ENCODE measurements at places on chromosomes 13 and 19.

- no peak for DNase-seq
These were observed 125.0 kb downstream of the IER2 start for GRCh38 chr19:13275016-13275722.

- no peak for DNase-seq
These were observed 26.5 kb downstream of the FPR3 start for GRCh38 chr19:51821456-51821855.

DNA sequence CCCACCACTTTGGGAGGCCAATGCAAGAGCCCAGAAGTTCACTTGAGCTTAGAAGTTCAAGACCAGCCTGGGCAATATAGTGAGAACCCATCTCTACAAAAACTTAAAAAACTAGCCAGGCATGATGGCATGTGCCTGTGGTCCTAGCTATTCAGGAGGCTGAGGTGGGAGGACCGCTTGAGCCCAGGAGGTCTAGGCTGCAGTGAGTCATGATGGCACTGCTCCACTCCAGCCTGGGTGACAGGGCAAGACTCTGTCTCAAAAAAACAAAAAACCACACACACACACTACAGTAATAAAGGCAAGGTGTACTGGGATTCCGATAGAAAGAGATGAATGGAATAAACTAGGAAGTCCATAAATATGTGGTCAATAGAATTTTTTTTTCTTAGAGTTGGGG lies 35.6 kb downstream of the CYP2F1 start:
- no peak for DNase-seq

DNA sequence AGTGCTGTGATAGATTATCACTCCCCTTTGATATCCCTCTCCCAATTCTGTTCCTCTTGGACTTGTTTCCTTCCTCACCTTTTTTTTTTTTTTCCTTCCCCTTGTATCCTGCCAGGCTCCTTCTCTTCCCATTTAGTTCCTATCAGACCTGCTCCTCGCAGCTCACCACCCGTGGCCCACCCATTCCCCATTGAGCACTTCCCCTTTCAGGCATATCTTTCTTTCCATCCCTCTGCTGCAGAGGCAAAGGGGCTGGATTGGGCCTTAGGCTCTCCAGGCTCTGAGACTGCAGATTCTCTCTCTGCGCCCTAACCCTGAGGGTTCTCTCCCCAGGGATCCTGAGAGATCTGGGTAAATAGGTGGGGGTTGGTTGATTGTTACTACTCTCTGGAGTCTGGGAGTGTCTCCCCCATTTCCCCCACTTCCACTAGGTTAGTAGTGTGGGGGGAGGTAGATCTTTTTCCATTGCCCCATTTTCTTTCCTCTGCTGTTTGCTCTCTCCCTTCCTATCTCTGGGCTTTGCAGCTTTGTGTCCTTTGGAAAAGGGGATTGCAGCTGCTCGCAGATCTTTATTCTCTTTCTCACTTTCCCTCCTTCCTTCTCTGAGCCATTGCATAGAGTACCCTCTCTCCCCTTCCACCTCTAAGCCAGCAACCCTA lies 2.3 kb downstream of the ARHGAP35 start:
- no peak for DNase-seq

DNA sequence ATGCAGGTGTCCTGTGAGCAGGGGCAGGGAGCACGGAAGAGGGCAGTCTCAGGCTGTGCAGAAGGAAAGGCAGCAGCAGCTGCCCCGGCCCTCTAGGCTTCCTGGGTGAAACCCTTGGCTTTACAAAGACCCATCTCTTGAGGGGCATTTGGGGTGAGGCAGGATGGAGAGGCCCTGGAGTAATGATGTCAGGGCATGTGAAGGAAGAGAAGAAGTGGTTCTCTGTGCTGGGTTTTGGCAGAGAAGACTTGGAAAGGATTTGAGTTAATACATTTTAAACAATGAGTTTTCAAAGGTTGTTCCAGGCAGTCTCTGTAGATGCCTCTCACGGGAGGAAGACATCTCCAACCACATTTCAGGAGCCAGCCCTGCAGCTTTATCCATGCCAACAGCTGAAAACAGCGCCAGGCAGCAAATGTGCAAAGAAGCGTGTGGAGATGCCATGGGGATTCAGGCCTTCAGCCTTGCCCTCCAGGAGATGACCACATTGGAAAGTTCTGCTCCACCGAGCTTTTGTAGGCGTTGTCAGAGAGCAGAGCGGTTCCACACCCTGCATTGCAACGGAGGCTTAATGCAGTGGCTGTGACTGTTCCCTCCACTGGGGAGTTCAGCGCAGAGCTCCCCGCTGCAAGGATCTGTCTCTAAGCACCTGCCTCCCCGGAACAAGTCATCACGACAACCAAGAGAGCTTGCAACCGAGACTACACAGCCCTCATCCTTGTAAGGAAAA lies 322.8 kb downstream of the UQCRFS1 start:
- no peak for DNase-seq

DNA sequence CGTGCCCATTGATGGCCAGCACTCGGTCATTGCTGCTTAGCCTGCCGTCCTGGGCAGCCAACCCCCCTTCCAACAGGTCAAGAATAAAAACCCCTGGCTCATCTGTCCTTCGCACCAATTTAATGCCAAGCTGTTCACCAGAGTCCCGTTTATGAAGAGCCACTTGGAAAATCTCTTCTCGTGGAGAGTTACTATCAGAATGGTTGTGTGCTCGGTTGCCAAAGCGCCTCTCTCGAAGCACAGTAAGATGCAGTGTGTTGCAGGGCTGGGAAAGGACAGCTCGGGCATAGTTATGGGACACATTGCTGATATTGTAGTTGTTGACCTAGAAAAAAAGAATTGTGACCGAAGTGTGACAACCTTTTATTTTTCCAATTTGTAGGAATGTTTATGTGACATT lies 57.9 kb downstream of the LNX2 start:
- no peak for DNase-seq

DNA sequence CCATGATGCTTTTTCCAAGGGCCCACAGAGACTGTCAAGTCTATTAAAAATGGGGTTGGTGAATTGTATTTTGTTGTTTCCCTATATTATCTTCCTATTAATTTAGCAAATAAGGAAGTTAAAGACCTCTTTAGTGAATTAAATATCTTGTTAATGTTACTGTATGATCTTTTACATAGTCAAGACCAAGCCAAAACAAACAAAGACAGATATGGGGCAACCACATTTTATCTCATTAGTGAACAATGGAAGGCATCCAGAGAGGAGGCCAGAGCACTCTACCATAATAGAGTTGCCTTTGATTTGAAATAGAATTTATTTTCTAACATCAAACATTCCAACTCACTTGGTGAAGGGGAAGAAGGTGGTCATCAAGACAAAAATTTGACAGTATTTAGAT lies 169.4 kb downstream of the B3GLCT start:
- DNase-seq, result no peak

DNA sequence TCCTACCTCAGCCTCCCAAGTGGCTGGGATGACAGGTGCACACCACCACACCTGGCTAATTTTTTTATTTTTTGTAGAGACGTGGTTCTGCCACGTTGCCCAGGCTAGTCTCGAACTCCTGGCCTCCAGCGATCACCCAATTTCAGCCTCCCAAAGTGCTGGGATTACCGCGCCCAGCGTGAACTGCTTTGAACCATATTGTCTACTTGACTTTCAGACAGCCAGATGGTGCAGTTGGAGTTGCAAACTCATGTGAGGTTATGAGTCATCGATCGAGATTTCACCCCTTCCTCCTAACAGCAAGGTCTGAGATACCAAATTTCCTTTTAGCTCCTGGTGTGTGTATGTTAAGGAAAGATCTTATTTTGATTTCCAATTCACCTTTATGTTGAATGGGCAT lies 2.7 kb downstream of the SLC27A1 start:
- no peak for DNase-seq

GRCh38 chr13:111383591-111384440 lies 63.4 kb downstream of the TEX29 start:
- no peak for DNase-seq

DNA sequence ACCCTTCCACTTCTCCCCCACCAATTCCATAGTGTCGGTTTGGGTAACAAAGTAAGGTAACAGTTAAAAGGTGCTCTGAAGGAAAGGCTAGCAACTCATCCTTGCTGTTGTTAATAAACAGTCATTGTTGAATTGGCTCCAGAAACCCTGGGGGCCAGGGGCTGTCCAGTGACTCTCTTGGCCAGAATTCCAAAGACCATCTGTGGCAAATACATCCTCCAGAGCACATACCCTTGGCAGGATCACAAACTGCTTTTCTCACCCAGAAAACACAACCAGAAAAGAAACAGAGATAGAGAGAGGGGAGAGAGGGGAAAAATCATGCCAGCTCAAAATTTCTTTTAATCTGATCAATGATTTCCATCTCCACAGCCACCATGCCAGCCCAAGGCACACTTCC lies 22.1 kb downstream of the CACNA1A start:
- no peak for DNase-seq

- no peak for DNase-seq
These were observed 268.2 kb downstream of the SHISA2 start for GRCh38 chr13:25783601-25784024.
